Fibroblast of lung (primary cell): ENCODE measurements at places on chromosomes 2 and 18. TPM values are rescaled to one million over a fixed set of nuclear protein-coding genes. Genes with fewer than 3 reads are reported as not detected.

DNA sequence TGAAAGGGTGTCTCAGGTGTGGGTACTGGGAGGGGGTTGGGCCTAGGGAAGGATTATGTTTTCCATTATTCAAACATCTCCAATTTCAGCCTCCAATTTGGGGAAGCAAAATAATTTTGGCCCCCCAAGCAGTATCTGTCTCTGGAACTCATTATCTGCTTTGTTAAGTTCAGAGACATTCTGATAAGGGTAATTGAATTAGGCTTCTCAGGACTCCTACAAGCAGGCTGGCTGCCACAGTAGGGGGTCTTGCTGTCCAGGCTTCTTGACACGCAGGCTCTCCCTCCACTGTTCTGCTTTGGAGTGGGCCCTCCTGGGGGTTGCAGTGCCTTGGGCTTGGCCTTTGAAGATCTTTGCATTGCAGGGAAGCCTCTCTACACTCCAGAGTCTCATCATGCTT, 108.1 kb upstream of the SIX2 start:
- DNase-seq, result no peak

Gene SP5
- total RNA-seq, result under 0.01 TPM in 1 of 2 replicates, not detected in the other

Gene RSAD2
- total RNA-seq, result 0.77 and 1.7 TPM in 2 replicates

DNA sequence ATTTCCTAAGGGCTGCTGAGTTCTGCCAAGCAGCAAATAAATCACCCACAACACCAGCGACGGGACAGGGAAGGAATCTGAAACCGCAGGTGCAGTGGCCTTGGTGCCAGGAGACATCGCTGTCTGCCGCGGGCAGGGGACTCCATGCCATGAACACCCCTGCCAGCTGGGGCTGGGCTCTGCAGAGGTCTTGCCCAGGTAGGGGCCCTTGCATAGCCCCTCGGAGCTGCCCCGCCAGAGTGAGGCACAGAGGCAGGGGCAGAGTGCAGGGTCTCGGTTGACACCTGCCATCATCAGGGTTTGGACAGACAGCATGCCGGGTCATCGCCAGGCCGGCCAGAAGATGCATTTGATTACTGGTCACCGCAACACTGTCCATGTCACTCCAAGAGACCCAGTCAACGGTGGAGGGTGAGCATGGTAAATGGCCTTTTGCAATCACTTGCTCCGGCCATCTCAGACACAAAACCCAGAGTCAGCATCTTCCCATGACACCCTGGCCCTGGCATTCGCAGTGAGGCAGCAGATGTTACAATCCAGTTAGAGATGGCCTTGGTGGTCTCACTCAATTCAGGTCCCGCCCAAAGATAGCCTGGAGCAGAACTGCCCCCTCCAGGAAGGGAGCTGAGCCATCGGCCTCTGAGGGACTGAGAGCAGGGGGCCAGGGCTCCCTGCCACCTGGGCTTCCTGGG, 255.4 kb downstream of the NDUFA10 start:
- DNase-seq, result no peak

DNA sequence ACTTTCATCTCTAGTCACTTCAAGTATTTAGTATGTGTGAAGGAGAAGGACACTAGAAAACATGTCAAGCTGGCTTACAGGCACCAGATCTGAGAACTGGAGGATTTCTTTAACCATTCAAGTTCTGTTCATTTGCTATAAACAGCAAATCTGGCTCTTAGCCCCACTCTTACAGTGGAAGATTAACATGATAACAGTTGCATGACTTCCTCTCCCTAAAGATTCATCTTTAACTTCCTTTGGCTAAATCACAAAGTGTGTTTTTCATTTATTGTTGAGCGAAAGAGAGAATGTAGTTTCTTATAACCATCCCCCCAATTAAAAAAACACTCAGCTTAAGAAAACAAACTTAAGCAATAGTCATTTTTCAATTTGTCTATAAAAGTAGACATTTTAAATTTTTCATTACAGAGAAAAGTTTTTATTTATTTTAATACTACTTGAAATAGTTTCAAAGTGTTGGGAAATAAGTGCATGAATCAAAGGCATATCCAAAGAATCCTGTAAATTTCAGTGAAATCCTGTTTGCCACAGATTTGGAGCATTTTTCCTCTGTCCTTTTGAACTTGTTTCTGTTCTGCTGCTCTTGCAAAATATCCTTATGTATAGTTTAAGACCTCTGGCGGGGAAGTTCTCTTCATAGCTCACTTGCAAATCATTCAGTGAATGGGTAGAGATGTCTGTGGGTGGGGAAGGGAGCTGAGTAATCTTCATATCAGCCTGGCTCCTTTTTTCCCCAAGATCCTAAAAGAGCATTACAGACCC, 241.0 kb upstream of the RBBP8 start:
- peak; percentile 98 for DNase-seq

- DNase-seq, result peak; percentile 22
Measured at GRCh38 chr2:192203876-192204275, 9.1 kb upstream of the TMEFF2 start.

- no peak for DNase-seq
Measured at GRCh38 chr2:37219046-37219445, 12.3 kb downstream of the CEBPZ start.

GRCh38 chr2:240160291-240161086, 20.0 kb upstream of the OTOS start:
- DNase-seq, result no peak

DNA sequence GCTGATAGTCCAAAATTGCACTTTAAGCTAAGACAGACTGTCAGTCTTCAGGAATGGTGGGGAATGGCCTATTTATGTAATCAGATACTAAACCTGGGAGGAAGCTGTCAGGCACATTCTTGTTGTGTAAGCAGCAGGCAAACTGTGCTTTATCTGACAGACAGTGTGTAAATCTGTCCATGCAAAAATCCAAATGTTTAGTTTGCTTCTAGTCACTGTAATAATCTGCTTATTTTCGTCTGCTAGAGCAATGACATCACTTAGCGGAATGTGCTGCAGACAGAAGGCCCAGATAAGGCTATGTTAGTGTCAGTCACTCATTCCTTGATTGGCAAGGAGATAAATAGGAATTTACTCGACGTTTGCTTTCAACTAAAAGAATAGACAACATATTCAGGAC, 263.5 kb downstream of the ZNF407 start:
- peak; percentile 18 for DNase-seq

Gene REG1A
- not detected in 2 replicates for total RNA-seq

Gene SLC9A4
- not detected in 2 replicates for total RNA-seq

Gene IL1R2
- total RNA-seq, result 0.17 and 1.0 TPM in 2 replicates

Gene ALPI
- total RNA-seq, result not detected in 2 replicates

Gene TUBA4B
- not detected in 2 replicates for total RNA-seq

Gene IL1B
- 0.26 TPM in 1 of 2 replicates, not detected in the other for total RNA-seq

- DNase-seq, result no peak
Measured at GRCh38 chr2:64462940-64463700, 9.2 kb downstream of the LGALSL start.

- peak; percentile 37 for DNase-seq
Measured at GRCh38 chr2:216426166-216426777, 14.0 kb downstream of the SMARCAL1 start.

- no peak for DNase-seq
Measured at GRCh38 chr18:28947900-28948299, 771.0 kb upstream of the CDH2 start.

Gene BAZ2B
- 47.0 and 61.8 TPM in 2 replicates for total RNA-seq

Gene CCDC102B
- 35.3 and 68.6 TPM in 2 replicates for total RNA-seq

DNA sequence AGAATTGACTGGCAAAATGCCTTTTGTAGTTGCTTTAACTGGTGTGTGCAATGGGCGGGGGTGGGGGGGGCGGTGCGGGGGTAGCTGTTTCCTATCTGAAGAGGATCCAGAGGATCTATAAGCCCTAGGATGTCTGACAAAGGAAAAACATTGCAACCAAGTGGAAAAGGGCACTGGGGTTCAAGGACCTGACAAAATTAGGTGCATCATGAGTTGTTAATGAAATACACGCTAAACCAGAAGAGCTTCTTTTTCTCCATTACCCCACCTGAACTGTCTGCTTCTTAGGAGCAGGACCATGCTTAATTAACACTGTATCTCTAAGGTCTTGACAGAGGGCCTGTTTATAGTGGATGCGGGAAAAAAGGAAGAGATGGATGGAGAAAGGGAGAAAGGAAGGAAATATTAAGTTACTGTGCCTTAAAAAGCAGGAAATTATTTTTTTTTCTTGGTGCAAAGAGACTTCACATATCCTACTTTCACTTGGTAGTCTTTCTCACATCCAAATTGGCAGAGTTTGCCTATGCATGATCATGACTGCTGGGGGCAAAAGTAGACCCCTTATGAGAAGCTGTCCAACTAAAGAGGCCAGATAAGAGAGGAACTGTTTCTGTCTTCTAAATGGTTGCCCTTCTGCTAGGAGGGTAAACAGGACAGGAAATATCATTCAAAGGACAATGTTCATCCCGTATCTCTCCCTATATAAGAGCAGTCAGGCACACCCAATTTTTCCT, 4.6 kb downstream of the RND3 start:
- DNase-seq, result no peak

- DNase-seq, result no peak
Measured at GRCh38 chr18:79413901-79414300, 18.2 kb downstream of the NFATC1 start.

Gene CYP26B1
- 0.17 and 0.51 TPM in 2 replicates for total RNA-seq

Gene ADD2
- total RNA-seq, result 2.5 and 2.6 TPM in 2 replicates

GRCh38 chr18:7645756-7646155, 78.6 kb downstream of the PTPRM start:
- peak; percentile 16 for DNase-seq

Gene TMEM237
- total RNA-seq, result 16.7 and 23.8 TPM in 2 replicates

DNA sequence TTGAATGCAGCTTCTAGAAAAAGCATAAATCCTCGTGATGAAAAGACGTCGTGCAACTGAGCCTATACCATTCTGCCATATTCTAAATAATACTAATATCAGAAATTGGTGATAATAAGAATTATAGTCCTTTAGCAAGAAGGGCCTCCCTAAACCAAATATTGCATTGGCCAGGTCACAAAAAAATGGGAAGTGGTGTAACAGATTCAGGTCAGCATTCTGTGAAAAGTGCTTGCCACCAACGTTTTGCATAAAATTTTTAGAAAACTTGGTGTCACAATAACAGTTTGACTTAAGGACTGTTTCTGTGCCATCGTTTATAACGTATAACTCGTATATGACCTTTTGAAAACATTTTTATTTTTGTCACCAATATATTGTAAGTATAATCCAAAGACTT, 603.6 kb downstream of the CPS1 start:
- DNase-seq, result no peak

DNA sequence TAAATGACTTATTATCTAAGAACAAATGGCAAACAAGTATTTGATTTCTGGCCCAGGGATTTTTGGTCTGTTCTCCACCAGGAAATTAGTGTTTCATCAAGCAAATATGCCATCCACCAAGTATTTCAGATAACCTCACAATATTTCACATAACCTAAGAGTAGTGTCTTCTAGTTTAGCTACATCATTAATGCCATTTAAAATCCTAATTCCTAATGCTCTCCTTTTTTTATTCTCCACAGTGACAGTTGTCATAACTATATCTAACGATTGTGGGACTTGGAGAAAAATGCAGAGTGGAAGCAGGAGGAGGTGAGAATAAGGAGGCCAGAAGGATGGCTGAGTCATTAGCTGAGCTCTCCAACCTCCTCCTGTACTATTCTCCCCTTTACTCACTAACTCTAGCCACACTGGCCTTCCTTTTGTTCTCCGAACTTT, 58.5 kb upstream of the CTLA4 start:
- peak; percentile 94 for DNase-seq

GRCh38 chr2:96205888-96206287, 2.7 kb downstream of the STARD7 start:
- peak; percentile 76 for DNase-seq

Gene RASGRP3
- total RNA-seq, result 0.26 and 0.50 TPM in 2 replicates

Gene ANTXR1
- total RNA-seq, result 44.6 and 45.5 TPM in 2 replicates

- peak; percentile 83 for DNase-seq
Measured at GRCh38 chr2:220789961-220790360, 782.1 kb downstream of the EPHA4 start.
